ENCODE measurements at places on chromosomes 3 and 15.

- H3K27me3 ChIP-seq = no peaks in the 10 kb centered on the region
- no peaks in the 10 kb centered on the region for H3K36me3 ChIP-seq
- no peak overlapping the region for H3K4me3 ChIP-seq
- DNase-seq = no peak
Measured at GRCh38 chr15:85362436-85363081, 17.8 kb upstream of the AKAP13 start.

GRCh38 chr3:25171118-25171807, 256.8 kb upstream of the RARB start:
- H3K27ac ChIP-seq = no peak overlapping the region
- no peaks in the 10 kb centered on the region for H3K4me1 ChIP-seq
- no peak for DNase-seq
- no peak overlapping the region for H3K4me3 ChIP-seq

GRCh38 chr3:149767720-149768119, 15.4 kb upstream of the COMMD2 start:
- H3K4me1 ChIP-seq = no peaks in the 10 kb centered on the region
- DNase-seq = no peak
- H3K36me3 ChIP-seq = no peaks in the 10 kb centered on the region
- H3K27ac ChIP-seq = no peak overlapping the region
- H3K4me3 ChIP-seq = no peak overlapping the region
- no peaks in the 10 kb centered on the region for H3K27me3 ChIP-seq

DNA sequence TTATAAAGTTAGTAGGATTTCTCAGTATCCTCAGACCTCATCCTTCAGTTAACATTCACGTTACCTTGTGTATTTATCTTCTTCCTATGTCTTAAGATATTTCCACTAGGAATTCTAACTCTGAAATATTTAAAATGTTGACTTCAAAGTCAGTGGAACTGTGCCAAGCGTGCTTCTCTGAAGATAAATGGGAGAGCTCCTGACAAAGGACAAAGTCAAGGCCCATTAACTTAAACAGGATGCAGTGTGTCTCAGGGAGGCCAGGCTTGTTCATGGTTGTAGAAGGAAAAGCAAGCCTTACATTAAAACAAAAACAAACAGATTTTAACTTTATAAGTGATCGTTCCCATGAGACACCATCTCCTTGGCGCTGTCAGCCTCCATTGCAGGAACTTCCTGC, 41.5 kb downstream of the ABHD17C start:
- peaks cover 3% of the 10 kb centered on the region for H3K4me1 ChIP-seq
- H3K27ac ChIP-seq = no peak overlapping the region
- H3K36me3 ChIP-seq = peaks cover 18% of the 10 kb centered on the region
- no peak for DNase-seq
- no peaks in the 10 kb centered on the region for H3K27me3 ChIP-seq

- H3K36me3 ChIP-seq = no peaks in the 10 kb centered on the region
- H3K27me3 ChIP-seq = no peaks in the 10 kb centered on the region
- H3K4me3 ChIP-seq = no peak overlapping the region
- DNase-seq = no peak
- H3K27ac ChIP-seq = no peak overlapping the region
Measured at GRCh38 chr15:98738689-98739401, 90.5 kb downstream of the IGF1R start.

DNA sequence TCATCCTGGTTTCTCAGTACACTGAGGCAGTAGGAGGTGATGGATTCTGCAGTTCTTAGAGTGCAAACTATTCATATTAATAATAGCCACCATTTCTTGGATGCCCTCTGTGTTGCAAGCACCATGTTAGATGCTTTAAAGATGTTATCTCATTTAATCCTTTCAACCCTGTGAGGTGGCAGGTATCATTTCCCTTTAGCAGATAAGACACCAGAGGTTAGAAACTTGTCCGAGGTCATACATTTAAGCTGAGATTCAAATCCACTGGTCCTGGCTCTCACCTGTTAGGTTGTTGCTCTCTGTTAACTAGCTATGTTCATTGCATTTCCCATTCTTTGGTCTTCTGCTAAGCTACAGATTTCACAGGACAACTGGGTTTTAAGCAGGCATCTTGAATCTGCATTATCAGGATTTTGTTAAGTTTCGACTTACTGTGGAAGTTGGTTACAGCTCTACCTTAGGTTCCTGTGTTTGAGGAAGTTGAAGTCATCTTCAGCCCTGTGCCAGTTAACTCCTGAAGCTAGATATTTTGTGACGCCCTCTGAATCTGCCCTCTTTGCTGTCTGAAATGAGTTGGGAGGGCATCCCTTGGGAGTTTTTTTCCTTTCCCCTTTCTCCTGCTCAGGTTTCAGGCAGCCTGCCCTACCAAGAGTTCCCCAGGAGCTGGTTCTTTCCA, 6.4 kb downstream of the PDE8A start:
- no peaks in the 10 kb centered on the region for H3K27me3 ChIP-seq
- no peak for DNase-seq
- no peak overlapping the region for H3K27ac ChIP-seq
- H3K4me3 ChIP-seq = no peak overlapping the region

GRCh38 chr3:23659274-23659673, 146.5 kb upstream of the UBE2E1 start:
- no peaks in the 10 kb centered on the region for H3K27me3 ChIP-seq
- no peaks in the 10 kb centered on the region for H3K36me3 ChIP-seq
- H3K27ac ChIP-seq = no peak overlapping the region

- no peak overlapping the region for H3K27ac ChIP-seq
- no peak for DNase-seq
- no peaks in the 10 kb centered on the region for H3K36me3 ChIP-seq
- peaks cover 10% of the 10 kb centered on the region for H3K4me1 ChIP-seq
Measured at GRCh38 chr15:31345606-31346366, 19.2 kb downstream of the KLF13 start.

GRCh38 chr3:134344560-134344959, 29.7 kb downstream of the AMOTL2 start:
- no peaks in the 10 kb centered on the region for H3K27me3 ChIP-seq
- no peaks in the 10 kb centered on the region for H3K36me3 ChIP-seq
- H3K4me3 ChIP-seq = no peak overlapping the region
- H3K27ac ChIP-seq = no peak overlapping the region
- H3K4me1 ChIP-seq = peaks cover 5% of the 10 kb centered on the region
- no peak for DNase-seq

- H3K4me3 ChIP-seq = peak overlapping the region; percentile 55
- no peaks in the 10 kb centered on the region for H3K27me3 ChIP-seq
- DNase-seq = no peak
- H3K4me1 ChIP-seq = no peaks in the 10 kb centered on the region
- peak overlapping the region; percentile 61 for H3K27ac ChIP-seq
- no peaks in the 10 kb centered on the region for H3K36me3 ChIP-seq
Measured at GRCh38 chr3:61562042-61562720, 810 bp downstream of the PTPRG start.

GRCh38 chr3:187370051-187370450, 1.9 kb downstream of the RTP4 start:
- H3K36me3 ChIP-seq = no peaks in the 10 kb centered on the region
- no peaks in the 10 kb centered on the region for H3K27me3 ChIP-seq
- H3K27ac ChIP-seq = no peak overlapping the region
- H3K4me3 ChIP-seq = no peak overlapping the region
- H3K4me1 ChIP-seq = no peaks in the 10 kb centered on the region
- DNase-seq = no peak

DNA sequence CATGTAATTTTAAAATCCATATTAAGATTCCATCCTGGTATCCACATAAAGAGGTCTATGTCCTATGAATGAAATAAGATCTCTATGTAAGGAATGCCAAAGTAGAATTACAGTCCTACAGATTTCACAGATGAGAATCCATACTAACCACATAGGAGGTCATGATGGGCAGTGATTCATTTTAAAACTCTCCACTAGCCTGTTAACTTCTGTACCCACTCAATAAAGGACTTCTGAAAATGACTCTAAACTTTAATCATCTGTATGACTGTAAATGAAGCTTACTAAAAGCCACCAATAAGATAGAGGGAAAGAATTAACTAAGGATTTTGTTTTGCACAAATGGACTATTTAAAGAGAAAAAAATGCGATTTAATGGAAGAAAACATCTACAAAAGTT, 28.7 kb downstream of the MORC1 start:
- no peaks in the 10 kb centered on the region for H3K27me3 ChIP-seq
- no peak for DNase-seq
- no peaks in the 10 kb centered on the region for H3K4me1 ChIP-seq
- no peaks in the 10 kb centered on the region for H3K36me3 ChIP-seq
- H3K4me3 ChIP-seq = no peak overlapping the region

DNA sequence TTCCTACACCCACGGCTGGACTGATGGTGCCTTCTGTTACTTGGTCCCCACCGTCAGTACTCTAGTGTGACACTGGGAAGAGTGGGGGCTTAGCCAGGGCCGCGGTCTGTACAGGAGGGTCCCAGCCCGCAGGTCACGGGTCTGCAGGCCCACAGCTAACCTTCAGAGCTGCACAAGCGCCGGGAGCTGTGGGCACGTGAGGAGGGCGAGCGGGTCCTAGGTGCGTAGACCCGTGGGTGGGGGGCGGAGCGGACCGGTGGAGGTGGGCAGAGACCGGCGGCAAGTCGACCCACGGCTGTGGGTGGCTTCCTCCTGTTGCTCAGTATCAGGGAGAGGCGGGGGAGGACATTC, 1.2 kb downstream of the TNFAIP8L3 start:
- no peak for DNase-seq
- no peaks in the 10 kb centered on the region for H3K36me3 ChIP-seq
- peaks cover 30% of the 10 kb centered on the region for H3K27me3 ChIP-seq
- peak overlapping the region; percentile 56 for H3K4me3 ChIP-seq
- no peak overlapping the region for H3K27ac ChIP-seq
- H3K4me1 ChIP-seq = peaks cover 7% of the 10 kb centered on the region

- H3K36me3 ChIP-seq = no peaks in the 10 kb centered on the region
- no peak overlapping the region for H3K4me3 ChIP-seq
- no peak for DNase-seq
- H3K27ac ChIP-seq = no peak overlapping the region
- H3K27me3 ChIP-seq = no peaks in the 10 kb centered on the region
Measured at GRCh38 chr15:25725758-25726157, 137.4 kb downstream of the ATP10A start.

DNA sequence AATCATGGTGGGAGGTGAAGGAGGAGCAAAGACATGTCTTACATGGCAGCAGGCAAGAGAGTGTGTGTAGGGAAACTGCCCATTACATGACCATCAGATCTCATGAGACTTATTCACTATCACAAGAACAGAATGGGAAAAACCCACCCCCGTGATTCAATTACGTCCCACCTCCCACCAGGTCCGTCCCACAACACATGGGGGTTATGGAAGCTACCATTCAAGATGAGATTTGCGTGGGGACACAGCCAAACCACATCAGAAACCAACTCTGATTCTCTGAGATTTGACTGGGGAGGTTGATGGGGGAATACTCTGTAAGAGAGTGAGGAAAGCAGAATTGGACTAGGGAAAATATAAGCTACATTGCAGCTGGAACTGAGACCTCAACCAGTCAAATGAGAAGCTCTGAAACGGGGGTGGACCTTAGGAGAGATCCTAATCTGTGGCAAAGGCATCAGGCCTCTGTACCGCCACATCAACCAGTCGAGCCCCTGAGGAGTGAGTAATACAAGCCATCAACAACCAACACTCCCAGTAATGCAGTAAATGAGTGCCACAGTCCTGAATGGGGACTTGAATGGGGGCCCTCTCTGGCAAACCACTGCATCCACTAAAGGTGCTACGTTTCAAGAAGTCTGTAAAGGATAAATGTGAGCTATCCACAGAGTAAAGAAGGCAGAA, 207.9 kb upstream of the GADL1 start:
- no peaks in the 10 kb centered on the region for H3K27me3 ChIP-seq
- peak overlapping the region; percentile 61 for H3K27ac ChIP-seq
- no peak overlapping the region for H3K4me3 ChIP-seq
- H3K36me3 ChIP-seq = no peaks in the 10 kb centered on the region
- DNase-seq = no peak

- H3K27me3 ChIP-seq = no peaks in the 10 kb centered on the region
- H3K4me3 ChIP-seq = no peak overlapping the region
- no peaks in the 10 kb centered on the region for H3K4me1 ChIP-seq
- DNase-seq = no peak
- no peak overlapping the region for H3K27ac ChIP-seq
Measured at GRCh38 chr3:81955878-81956277, 194.4 kb upstream of the GBE1 start.

GRCh38 chr3:180036671-180037455, at the start of gene PEX5L:
Gene PEX5L, minus strand, starts transcription at chr3:180036937. Its CDS starts 338 bp downstream, at chr3:180036599.
- no peaks in the 10 kb centered on the region for H3K36me3 ChIP-seq
- no peaks in the 10 kb centered on the region for H3K4me1 ChIP-seq
- DNase-seq = peak; percentile 58
- H3K4me3 ChIP-seq = peak within 1 kb of the TSS; percentile 34
- H3K27me3 ChIP-seq = peaks cover 36% of the 10 kb centered on the region
- no peak within 1 kb of the TSS for H3K27ac ChIP-seq

DNA sequence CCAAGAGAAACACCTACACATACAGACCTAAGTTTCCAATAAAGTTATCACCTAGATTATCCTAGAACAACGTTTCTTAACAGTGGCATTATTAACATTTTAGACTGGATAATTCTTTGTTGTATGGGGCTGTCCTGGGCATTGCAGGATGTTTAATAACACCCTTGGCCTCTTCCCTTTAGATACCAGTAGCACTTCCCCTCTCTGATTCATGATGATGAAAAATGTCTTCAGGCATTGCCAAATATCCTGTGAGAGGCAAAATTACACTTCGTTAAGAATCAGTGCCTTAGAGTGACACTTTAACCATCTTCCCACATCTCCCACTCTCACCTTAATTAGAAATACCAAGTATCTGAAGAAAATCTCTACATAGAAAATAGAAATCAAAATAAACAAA, 352.6 kb downstream of the CGGBP1 start:
- H3K36me3 ChIP-seq = no peaks in the 10 kb centered on the region
- DNase-seq = no peak
- H3K4me1 ChIP-seq = peaks cover 6% of the 10 kb centered on the region

DNA sequence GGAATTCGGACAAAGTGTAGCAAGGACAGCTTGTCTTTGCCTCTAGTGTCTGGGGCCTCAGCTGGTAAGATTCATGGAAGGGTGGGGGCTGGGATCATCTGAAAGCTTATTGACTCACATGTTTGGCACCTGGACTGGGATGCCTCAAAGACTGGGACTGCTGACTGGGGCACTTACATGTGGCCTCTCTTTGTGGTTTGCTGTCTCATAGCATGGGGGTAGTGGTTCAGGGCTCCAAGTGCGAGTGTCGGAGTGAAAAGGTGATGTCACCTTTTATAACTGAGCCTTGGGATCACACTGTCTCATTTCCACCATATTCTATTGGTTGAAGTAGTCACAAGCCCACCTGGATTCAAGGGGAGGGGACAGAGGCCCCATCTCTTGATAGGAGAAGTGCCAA, 6.8 kb downstream of the MFSD1 start:
- no peaks in the 10 kb centered on the region for H3K27me3 ChIP-seq
- no peak overlapping the region for H3K4me3 ChIP-seq

Data from RWPE2 (cell line).